ENCODE measurements at places on chromosomes 6 and 20.

DNA sequence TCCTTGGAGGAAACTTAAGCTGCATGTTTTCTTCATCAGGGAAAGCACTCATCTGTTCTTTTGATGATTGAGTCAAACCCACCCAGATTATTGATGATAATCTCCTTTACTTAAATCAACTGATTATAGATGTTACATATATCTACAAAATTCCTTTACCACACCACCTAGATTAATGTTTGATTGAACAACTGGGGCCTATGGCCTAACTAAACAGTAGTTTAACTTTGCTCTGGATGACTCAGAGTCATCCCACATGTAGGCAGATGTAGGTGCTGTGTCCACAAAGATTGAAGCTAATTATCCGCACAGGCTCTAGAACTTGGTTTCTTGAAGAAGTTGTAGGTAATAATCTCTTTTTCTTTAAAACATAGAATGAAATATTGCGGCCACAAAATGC, 42.2 kb downstream of the PKIB start:
- no peak for DNase-seq

- no peak for DNase-seq
Measured at GRCh38 chr6:45929421-45930361, 86.0 kb downstream of the CLIC5 start.

GRCh38 chr6:159467473-159468041, 225.5 kb downstream of the SOD2 start:
- no peak for DNase-seq

DNA sequence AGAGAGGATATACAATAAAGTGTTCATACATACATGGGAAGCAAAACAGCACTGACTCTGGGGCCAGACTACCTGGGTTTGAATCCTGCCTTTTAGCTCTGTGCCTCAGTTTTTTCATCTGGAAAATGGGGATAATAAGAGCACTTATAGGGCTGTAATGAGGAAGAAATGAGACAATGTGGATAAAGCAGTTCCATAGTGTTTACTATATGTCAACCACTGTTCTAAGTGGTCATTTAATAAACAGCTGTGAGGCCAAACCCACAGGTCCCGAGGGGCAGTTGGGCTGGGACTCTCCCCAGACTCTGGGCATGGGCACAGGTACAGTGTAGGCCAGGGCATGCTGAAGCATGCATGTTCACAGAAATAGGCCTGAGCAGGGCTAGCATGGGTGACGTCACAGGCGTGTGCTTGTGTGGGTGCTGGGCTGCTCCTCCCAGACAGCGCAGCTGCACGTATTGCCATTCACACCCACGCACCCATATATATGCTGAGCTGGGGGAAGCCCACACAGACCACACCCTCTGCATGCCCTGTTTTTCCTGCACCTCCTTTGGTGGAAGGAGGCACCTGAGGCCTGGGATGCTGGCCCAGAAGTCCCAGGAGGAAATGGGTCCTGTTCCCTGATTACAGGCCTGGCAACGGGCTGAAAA, 3.5 kb upstream of the PLCG1 start:
- peak; percentile 69 for DNase-seq

- no peak for DNase-seq
Measured at GRCh38 chr6:78810146-78810545, 57.2 kb upstream of the IRAK1BP1 start.

GRCh38 chr6:64160486-64160885, 524.9 kb downstream of the PHF3 start:
- DNase-seq = no peak

DNA sequence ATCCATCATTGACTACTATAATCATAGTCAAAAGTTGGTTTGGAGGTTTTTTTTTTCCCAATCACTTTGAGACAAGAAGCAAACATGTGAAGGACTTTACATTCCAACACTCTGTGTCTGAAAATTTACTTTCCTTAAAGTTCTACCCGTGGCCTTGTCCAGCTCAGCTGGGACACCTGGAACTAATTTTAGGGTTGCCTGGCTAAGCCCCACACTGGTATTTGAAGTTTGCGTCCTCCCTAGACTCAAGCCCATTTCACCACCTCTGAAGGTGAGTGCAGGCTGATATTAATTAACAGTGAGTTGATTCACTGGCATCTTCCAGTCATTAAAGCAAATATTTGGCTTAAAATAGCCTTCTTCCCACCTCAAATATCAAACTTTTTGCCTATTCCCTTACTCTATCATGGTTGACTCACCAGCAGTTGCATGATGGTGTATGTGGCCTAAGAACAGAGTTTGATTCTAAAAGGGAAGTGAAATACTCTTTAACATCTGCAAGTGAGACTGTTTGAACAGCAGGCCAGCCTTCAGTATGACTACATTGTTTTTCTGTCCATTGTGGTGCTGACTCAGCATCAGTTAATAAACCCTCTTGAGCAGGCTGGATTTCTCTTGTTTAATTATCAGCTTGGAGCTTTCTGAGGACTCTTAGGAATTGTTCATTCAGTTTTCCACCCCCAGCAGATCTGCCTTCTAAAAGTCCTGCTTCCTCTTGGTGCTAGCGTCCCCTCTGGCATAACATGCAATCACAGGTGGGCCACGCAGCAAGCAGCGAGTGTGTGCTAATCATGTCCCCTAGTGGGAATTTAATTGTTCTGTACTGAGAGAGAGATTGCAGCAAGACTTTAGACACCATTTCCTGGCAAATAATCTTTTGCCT, 1.8 kb upstream of the PRDM1 start:
- DNase-seq = no peak

GRCh38 chr20:45963059-45964005, 8.7 kb downstream of the ZNF335 start:
- DNase-seq = no peak

DNA sequence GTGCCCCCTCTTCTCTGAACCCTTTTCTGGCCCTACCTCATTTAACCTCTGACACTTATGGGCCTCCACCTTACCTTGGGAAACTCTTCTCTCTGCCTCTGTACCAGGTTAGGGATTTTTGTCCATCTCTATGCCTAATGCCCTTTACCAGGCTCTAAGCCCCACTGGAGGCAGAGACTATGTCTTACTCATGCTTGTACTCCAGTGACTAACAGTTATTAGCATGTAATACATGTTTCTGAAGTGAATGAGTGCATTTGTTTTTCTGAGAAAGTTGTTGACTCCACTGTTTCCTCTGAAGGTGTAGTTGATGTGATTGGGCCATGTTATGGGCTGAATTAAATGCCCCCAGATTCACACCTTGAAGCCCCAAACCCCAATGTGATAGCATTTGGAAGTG, 234.3 kb downstream of the PACRG start:
- DNase-seq = no peak

DNA sequence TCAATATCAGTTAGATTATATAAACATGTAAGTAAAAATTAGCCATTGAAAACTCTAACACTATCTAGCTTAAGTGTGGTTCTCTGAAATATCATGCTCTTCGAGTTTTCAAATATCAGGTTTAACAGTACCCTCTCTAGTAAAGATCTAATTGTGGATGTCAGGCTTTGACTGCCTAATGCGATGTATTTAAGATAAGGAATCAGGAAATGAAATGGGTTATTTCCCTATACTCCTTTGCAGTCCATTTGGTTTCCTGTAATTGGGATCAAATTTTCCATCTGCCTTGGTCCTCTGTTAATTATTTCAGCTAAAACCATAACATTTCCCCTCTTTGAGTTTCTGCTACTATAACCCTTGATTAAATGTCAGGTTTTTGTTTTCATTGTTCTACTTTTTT, 361.3 kb upstream of the MMS22L start:
- DNase-seq = no peak

GRCh38 chr20:61057443-61058121, 194.5 kb upstream of the CDH4 start:
- DNase-seq = no peak

DNA sequence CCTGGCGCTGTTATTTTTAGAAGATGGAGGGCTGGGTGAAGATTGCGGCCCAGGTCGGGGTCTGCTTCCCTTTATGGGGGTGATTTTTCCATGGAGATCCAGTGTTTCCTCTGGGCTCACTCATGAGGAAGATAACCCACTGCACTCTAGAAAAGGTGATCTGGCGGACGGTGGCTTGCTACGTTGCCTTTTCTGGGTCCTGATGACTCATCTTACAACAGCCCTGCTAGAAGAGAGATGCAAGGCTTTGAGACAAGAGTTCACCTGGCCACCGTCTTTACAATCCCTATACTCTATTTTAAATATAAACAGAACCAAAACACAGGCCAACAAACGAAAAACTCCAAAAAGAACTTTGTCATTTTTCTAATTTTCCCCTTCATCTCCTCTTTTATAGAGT, 182.1 kb upstream of the EXOC2 start:
- DNase-seq = no peak

DNA sequence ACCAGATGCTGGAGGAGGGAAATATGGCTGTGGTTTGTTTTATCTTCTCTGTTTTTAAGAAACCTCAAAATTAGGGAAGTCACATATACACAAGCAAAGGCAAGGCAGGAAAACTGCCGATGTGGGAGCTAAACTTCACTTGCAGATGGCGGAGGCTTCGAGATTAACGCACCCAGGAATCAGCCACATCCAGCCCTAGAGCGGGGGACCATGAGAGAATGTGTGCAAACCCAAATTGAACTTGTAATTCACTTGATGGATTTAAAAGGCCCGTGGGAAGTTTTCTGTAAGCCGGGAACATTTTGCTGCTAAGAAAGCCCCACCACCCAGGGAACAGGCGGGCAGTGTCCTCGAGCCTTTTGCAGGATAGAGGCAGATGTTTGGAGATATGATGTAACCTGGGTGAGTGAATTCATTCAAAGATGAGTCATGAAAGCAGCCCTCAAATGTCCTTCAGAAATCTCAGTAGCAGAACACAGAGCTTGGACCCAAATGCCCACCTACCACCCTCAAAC, 39.9 kb downstream of the PREX1 start:
- DNase-seq = no peak

- no peak for DNase-seq
Measured at GRCh38 chr20:63594043-63594561, 20.1 kb upstream of the HELZ2 start.

DNA sequence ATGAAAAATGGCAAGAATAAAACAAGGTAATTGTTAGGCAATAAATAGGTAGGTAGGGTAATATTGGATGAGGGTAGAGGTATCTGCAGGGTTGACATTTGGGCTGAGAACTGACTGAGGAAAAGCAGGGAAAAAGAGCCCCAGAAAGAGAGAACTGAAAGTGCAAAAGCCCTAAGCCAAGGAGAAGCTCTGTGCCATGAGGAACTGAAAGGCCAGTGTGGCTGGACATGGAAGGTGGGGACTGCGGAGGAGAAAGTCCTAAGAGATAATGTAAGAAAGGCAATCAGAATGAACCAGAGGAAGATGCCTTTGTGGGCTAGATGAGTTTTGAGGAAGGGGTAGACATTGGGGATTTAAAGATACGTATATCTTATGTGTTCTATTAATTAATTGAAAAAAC, 9.9 kb upstream of the HIVEP2 start:
- no peak for DNase-seq

DNA sequence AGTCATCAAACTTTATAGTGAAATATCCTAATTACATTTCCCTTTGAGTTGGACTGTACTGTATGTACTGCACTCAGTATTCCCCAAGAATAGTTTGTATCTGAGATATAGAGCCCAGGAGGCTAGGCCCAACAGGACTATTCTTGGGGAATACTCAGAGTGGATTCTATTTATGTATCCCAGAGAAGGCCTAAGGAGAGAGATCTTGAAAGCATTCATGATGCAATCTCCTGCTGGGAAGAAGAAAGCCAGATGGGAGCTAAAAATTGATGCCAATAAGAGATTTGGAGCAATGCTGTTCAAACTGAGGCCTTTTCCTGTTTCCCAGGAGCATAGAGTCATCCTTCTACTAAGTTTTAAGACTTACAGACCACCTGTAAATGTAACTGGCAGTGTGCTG, 452.1 kb upstream of the PLCB4 start:
- no peak for DNase-seq

DNA sequence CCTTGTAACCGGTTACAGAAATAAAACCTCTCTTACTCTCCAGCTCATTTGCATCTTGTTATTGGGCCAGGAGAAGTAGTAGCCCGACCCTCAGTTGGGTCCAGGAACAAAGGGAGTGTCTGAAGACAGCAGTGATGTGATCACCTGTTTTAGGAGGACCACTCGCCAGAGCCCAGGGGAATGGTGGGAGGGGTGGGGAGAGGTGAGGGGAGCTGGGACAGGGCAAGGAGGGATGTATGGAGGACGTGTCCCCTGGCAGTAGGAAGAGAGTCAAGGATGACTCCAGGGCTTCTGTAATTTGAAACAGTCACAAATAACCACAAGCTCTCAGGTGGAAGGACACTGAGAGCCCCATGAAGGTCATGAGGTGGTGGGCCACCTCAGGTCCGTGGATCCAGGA, 1.4 kb upstream of the PCMTD2 start:
- no peak for DNase-seq

DNA sequence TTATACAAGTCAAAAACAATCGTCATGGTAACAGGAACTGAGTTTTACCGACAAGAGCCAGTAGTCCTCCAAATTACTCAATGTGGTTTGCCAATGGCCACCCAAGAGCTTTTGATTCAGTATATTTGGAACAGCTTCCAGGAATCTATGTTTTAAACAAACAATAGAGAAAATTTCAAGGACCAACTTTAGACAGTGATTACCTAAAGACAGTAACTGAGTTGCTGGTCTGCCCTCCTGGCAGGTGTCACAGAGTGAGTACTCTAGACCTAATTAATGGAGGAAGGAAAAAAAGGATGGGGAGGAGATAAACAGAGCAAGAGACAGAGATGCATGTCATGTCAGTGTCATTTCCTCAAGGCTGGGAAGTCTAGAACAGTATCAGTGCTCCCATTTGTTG, 361.3 kb upstream of the BTBD3 start:
- DNase-seq = no peak

GRCh38 chr20:40370800-40371199, 318.2 kb downstream of the MAFB start:
- DNase-seq = no peak

DNA sequence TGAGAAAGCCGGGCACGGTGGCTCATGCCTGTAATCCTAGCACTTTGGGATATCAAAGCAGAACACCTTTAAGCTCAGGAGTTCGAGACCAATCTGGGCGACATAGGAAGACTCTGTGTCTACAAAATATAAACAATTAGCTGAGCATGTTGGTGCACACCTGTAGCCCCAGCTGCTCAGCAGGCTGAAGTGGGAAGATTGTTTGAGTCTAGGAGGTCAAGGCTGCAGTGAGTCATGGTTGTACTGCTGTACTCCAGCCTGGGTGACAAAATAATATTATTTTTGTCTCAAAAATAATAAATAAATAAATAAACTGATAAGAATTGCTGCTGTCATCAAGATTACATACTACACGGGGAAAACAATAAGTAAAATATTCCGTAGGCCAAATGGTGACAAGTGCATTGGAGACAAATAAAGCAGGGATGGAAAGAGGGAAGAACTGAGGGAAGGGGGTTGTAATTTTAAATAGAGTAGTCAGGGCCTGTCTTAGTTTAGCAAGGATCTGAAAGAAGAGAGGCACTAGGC, 14.0 kb upstream of the TOP1 start:
- DNase-seq = no peak

Data from stimulated activated CD4-positive, alpha-beta T cell treated with anti-CD3 and anti-CD28 coated beads, Interleukin-1b, Interleukin-23, amount 100 ng/mL, for 48 hours (primary cell).